ENCODE measurements at places on chromosomes 16 and 17.
A peak's percentile ranks its signal among the peaks of the same experiment; 100 is the strongest.

DNA sequence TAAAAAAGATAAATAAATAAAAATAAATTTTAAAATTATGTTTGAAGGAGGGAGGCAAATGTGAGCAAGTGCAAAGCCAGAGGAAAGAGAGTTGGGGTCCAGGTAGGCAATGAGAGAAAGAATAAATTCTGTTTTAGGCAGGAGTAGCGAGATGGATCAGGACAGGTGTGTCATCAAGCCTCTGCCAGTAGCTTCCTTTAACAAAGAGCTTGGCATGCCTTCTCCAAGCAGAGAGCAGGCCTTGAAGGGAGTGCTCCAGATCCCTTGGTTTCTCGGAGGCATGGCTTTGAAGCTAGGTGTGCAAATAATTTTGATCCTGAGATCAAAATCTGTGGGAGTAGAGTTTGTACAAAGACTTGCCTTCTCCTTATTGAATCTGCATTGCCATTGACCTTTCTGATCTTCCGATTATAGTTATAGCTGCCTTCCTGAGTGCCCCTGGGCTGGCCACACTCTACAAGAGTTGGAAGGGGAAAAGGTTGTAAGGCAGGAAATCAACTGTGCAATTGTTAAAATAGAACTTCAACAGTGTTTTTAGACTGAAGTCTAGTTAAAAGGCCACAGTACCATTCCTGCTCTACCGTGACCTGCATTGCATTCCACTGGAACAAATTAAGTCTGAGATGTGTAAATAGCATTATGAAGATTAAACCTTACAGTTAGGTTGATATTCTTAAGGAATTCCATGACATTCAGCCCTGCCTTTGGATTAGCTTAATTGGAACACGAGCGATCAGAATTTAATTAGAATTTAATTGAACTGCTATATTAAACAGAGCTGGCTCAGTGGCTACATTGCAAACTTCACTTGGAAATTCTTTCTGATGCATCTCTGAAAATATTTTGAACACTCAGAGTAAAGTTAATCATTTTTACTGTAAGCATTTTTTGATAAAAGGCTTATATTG lies 33.7 kb downstream of the IQCK start:
- DNase-seq = no peak

- no peak for DNase-seq
These were observed 333.6 kb downstream of the C16orf95 start for GRCh38 chr16:86983621-86984020.

DNA sequence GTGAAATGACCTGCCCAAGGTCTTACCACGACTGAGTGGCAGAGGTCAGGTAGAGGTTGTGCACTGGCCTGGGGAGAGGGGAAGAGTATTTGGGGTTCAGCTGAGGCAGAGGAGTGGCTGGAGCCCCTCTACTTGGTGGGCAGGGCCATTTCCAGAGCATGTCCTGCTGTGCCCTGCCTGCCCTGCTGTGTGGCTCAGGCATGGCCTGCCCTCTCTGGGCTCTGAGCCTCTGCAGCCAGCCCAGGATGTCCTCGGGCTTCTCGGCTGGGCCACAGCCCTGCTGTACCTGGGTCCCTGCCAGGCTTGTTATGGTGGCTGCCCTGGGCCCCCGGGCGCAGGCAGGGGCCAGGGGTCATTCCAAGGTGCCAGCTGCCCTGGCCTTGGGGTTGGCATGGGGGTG lies 19.6 kb downstream of the KCNJ12 start:
- DNase-seq = no peak

- peak; percentile 10 for DNase-seq
These were observed at the start of gene SPNS2 for GRCh38 chr17:4498461-4499397. SPNS2 (plus strand) TSS chr17:4498881; CDS start chr17:4499048, 167 bp downstream.

GRCh38 chr17:40095944-40096791 lies 4.2 kb downstream of the NR1D1 start:
- peak; percentile 38 for DNase-seq

DNA sequence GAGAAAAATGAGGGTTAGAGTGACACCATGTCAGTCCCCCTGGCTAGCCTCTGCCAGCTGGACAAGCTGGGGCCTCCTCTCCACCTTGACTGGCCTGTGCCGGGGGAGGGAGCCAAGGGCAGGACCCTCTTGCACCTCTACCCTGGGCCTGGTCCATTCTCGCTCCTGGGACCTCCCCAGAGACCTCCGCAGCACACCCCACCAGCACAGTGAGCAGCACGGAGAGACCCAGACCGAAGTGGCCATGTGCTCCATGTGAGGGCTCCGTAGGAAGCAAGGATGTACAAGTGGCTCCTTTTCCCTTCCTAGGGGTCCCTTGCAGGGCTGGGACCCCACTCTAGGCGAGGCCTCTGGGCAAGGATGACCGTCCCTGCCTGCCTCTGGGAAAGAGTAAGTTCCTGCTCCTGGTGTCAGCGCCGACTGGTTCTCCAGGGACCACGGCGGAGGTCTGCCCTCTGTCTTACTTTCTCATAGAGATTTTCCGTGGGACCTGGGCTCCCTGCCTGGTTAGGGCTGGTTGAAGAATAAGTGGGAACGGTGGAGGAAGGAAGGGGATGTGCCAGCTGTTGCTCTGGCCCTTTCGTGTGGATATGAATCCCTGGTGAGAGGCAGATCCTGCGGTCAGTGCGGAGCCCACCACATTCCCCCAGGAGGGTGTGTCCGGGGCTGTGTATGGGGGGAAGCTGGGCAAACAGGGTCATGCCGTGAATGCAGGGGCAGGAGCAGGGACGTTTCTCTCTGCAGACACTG lies 124.2 kb downstream of the METRNL start:
- DNase-seq = peak; percentile 48

GRCh38 chr16:71927383-71927782 lies 32.1 kb downstream of the IST1 start:
- peak; percentile 85 for DNase-seq

DNA sequence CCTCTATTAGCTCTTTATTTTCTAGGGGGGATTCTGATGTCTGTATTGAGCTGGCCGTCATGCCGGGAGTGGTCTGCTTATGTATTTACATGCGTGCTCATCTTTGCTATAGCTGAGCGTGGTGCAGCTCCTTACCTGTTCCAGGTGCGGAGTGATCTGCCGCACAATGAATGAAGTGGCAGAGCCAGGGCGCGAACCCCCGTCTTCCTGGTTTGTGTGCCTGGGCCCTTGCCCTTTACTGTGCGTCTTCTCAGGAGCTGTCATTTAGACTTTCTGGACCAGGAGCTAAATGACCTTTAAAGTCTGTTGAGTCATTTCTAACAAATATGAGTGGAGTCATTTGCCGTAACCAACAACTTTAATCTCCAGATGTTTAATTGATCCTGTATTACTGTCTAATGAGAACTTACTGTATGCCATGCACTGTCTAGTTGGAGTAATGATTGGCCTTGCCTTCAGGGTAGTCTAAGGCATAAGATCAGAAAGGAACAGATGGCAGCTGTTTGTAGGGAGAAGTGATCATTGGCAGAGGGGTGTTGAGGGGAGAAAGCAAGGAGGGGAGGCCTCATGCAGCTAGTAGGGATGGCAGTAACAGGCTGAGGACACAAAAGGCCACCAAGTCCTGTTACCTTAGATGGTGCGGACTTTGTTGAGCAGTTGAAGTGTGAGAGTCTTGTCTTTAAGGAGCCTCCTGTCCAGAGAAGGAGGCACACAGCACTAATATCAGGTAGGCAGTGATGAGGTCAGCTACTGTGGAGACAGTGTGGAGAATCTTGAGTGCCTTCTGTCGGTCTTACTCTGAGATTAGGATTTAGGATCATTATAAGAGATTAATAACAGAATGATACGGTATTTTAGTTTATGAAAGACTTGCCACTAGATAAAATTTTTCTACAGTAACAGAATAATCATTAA lies 53.9 kb downstream of the USP10 start:
- DNase-seq = no peak
